ENCODE measurements at places on chromosomes 1 and 21.

DNA sequence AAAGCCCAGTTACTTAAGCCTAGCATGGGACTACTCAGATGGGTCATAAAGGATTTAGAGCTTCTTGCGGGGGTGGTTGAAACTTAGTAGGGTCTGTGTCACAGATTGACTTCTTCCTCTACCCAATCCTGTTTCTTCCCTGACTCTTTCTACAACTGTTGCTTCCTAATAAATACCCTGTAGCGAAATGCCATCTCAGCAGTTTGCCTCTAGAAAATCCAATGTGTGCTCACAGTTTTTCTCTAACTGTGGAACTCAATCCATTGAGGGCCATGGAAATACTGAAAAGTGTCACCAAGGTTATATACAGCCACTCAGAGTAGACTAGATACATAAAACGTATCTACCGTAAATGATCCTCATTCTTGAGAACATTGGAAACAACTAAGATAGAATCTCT lies 217.7 kb downstream of the COL24A1 start:
- no peak for DNase-seq

GRCh38 chr21:28683982-28684752 lies 308.5 kb downstream of the LTN1 start:
- no peak for DNase-seq

GRCh38 chr21:31873275-31873695 lies 465 bp downstream of the HUNK start:
- DNase-seq, result no peak

GRCh38 chr1:213381572-213382084 lies 330.6 kb downstream of the RPS6KC1 start:
- no peak for DNase-seq

GRCh38 chr1:8666389-8667167 lies 150.9 kb downstream of the RERE start:
- no peak for DNase-seq

- no peak for DNase-seq
These were observed 51.0 kb downstream of the BACH1 start for GRCh38 chr21:29349702-29350101.

- no peak for DNase-seq
These were observed 87.5 kb downstream of the ATP5PO start for GRCh38 chr21:33828083-33828482.

- DNase-seq, result no peak
These were observed 53.5 kb upstream of the TARBP1 start for GRCh38 chr1:234532503-234532922.

- DNase-seq, result no peak
These were observed 937.4 kb upstream of the TMPRSS15 start for GRCh38 chr21:19340954-19341353.

- no peak for DNase-seq
These were observed 131.6 kb downstream of the ETS2 start for GRCh38 chr21:38937286-38937790.

DNA sequence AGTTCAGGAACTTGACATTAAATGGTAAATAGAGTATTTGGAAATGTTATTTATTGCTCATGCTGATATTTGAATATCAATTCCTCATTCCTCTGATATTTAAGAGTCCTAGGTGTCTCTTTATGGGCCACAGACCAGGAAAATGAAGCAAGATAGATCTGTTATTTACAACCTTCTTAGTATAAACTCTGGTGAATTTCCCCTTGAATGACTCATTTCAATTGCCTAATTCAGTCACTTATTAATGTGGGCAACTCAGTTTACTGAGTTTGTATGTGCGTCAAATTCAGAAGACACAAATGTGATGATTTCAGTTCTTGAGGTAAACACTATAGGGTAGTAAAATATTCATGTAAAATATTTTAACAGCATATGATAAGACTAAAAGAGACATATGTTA lies 1404.4 kb upstream of the PRMT6 start:
- DNase-seq, result no peak

DNA sequence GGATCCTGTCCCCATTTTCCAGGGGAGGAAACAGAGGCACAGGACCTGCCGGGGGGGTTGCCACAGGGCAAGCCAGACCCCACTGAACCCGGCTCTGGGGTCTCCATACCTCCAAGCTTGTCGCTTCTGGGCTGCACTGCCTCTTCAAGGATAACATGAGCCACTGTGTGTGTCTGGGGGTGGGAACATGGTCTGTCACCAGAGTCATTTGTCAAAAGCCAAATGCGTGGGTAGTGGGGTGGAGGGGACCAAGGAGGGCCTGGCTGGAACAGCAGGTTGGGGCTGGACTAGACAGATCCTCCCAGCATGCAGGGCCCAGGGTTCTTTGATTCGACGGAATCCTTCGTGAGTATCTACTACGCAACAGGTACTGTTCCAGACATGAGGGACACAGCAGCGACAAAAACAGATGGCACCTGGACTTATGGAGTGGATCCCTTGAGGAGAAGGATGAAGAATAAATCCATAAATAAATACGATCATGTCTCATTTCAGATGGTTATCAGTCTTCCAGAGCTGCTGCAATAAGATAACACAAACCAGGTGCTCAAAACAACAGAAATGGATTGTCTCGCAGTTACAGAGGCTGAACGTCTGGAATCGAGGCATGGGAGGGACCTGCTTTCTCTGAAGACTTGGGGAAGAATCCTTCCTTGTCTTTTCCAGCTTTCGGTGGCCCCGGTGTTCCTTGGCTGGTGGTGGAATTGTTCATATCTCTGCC lies 28.7 kb downstream of the C1QB start:
- no peak for DNase-seq

Data from memory B cell (primary cell).